Psoas muscle (tissue), 8 donors: ENCODE measurements at places on chromosomes 13 and 19.

- DNase-seq: peak; percentile 37
- H3K27ac ChIP-seq: no peak overlapping the region
- H3K4me3 ChIP-seq: no peak overlapping the region
- H3K4me1 ChIP-seq: peaks cover under 1% of the 10 kb centered on the region
- no peaks in the 10 kb centered on the region for H3K27me3 ChIP-seq
- no peaks in the 10 kb centered on the region for H3K36me3 ChIP-seq
These were observed 20.5 kb upstream of the STRN4 start for GRCh38 chr19:46766569-46767317.

GRCh38 chr13:43614063-43614462 is 172.7 kb downstream of the ENOX1 start:
- H3K4me1 ChIP-seq: peaks cover 34% of the 10 kb centered on the region
- H3K27me3 ChIP-seq: no peaks in the 10 kb centered on the region
- no peaks in the 10 kb centered on the region for H3K36me3 ChIP-seq
- no peak overlapping the region for H3K27ac ChIP-seq
- H3K4me3 ChIP-seq: no peak overlapping the region
- DNase-seq: no peak

GRCh38 chr19:47663911-47664771 is 49.1 kb upstream of the EHD2 start:
- H3K27me3 ChIP-seq: no peaks in the 10 kb centered on the region
- peaks cover 88% of the 10 kb centered on the region for H3K4me1 ChIP-seq
- H3K27ac ChIP-seq: peak overlapping the region; percentile 91
- DNase-seq: peak; percentile 75

- peaks cover 10% of the 10 kb centered on the region for H3K4me1 ChIP-seq
- DNase-seq: no peak
- peaks cover 54% of the 10 kb centered on the region for H3K36me3 ChIP-seq
- H3K4me3 ChIP-seq: no peak overlapping the region
- H3K27ac ChIP-seq: no peak overlapping the region
These were observed 52.7 kb upstream of the TEX29 start for GRCh38 chr13:111267784-111268183.
